Cardiac atrium fibroblast (primary cell): ENCODE measurements at places on chromosomes 3 and 15. TPM values are rescaled to one million over a fixed set of nuclear protein-coding genes. Genes with fewer than 3 reads are reported as not detected.

TEX55 gene
- not detected in 2 replicates for total RNA-seq

LRRC31 gene
- total RNA-seq: not detected in 2 replicates

HMG20A gene
- total RNA-seq: 23.2 and 24.9 TPM in 2 replicates

P2RY1 gene
- 3.6 TPM in 2 replicates for total RNA-seq

TUSC7 gene
- total RNA-seq: not detected in 2 replicates

CKMT1B gene
- total RNA-seq: not detected in 2 replicates

PLSCR2 gene
- not detected in 2 replicates for total RNA-seq

RASL12 gene
- total RNA-seq: 3.1 and 4.2 TPM in 2 replicates

REC114 gene
- total RNA-seq: not detected in 2 replicates
